ENCODE measurements at places on chromosomes 1 and 21.

- DNase-seq = no peak
These were observed 61.9 kb downstream of the CD34 start for GRCh38 chr1:207849016-207849415.

DNA sequence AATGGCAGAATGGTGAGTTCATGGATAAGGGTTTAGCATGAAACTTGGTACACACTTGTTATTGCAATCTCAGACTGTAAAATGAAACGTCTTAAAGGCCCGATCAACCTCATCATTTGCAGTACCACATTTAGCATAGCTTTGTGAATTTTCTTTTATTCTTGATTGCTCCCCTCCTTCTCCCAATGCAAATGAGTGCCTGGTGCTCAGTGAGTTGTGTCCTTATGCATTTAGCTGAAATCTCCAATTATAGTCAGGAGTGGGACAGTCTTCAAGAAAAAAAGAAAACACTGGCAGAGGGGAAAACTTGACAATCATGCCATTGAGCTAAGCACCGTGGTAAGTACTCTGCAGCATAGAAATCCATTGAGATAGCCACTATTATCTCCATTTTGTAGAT, 161.0 kb upstream of the HMCN1 start:
- DNase-seq = no peak

GRCh38 chr1:28176492-28177470, at the start of gene PTAFR:
Gene PTAFR (minus strand): TSS chr1:28176690. CDS start chr1:28151021, 25,669 bp downstream.
- no peak for DNase-seq

- DNase-seq = no peak
These were observed 65.6 kb upstream of the GRHL3 start for GRCh38 chr1:24253571-24253970.

GRCh38 chr1:22652881-22653316, at the start of gene C1QB:
Gene C1QB (plus strand): TSS chr1:22653236. CDS start chr1:22659463, 6,227 bp downstream.
- DNase-seq = no peak

GRCh38 chr1:18631496-18632217, 1.0 kb downstream of the PAX7 start:
- no peak for DNase-seq

DNA sequence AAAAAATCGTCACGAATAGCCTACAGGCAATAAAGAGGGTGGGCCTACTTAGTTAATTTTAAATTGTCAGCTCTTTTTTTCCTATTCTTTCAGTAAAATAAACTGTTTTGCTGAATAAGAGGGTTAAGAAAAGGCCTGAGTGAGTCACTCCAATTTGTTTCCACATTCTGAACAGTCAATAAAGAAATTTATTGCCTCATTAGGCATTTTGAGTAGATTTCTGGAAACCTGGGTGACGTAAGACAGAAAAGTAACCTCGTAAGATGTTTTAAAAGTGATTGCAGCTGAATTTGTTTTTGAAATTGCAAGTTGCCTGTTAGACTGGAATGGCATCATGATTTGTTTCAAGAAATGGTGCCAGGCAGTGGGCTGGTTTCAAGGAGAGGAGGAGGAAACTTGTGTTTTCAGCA, 439.3 kb downstream of the USP25 start:
- no peak for DNase-seq

- DNase-seq = no peak
These were observed 81.4 kb downstream of the SMYD2 start for GRCh38 chr1:214362188-214362882.

- DNase-seq = no peak
These were observed 30.7 kb upstream of the AGPAT3 start for GRCh38 chr21:43834146-43834905.

GRCh38 chr1:167412072-167412471, 106.3 kb downstream of the CD247 start:
- DNase-seq = no peak

DNA sequence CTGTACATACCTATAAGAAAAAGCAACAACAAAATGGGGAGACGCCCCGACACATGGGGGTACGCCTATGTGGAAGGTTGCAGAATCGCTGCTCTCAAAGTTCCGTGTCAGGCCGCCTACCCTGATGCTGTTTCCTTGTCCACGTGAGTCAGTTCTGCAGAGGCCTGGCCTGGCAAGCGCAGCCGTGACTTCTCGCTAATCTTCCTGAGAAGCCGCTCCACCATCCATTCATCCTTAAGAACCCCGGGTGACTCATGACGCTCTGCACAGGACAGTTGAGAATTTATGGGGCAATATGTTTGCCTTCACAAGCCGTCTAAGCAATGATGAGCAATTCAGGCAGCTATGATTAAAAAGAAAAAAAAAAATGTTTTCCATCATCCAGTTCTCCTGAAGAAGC, 122.3 kb upstream of the TMPRSS2 start:
- no peak for DNase-seq

DNA sequence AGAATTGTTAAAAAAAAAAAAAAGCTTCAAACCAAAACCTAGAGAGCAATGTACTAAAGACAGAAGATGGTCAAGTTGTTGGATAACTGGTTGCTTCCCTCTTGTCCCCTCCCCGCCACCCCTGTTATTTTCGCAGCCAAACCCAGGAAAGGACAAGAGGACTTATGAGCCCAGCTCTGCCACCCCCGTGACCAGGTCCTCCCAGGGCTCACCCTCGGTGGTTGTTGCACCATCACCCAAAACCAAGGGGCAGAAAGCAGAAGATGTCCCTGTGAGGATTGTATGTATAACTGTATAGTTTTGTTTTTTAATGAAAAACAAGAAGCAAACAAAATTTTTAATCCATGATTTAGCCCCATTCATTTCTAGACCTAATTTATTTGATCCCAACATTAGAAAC, 69.4 kb downstream of the VPS26C start:
- no peak for DNase-seq

DNA sequence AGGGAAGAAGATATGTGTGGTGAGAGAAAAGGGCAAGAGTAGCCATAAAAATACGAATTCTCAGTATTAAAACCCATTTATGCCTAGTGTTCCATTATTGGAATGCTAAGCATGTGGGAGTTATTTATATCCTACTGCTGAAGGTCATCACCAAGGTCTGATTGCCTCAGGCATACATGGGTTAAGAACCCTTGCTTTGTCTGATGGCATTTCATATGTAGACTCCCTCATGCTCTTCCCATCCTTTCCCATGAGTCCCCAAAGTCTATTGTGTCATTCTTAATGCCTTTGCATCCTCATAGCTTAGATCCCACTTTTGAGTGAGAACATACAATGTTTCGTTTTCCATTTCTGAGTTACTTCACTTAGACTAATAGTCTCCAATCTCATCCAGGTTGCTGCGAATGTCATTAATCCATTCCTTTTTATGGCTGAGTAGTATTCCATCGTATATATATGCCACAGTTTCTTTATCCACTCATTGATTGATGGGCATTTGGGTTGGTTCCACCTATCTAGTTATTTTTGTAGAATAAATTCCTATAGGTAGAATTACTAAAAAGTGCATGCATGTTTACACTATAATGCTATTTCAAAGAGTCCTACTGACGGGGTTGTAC, 172.5 kb downstream of the DYRK1A start:
- no peak for DNase-seq

- DNase-seq = no peak
These were observed 198.0 kb downstream of the GRIK3 start for GRCh38 chr1:36836196-36836883.

DNA sequence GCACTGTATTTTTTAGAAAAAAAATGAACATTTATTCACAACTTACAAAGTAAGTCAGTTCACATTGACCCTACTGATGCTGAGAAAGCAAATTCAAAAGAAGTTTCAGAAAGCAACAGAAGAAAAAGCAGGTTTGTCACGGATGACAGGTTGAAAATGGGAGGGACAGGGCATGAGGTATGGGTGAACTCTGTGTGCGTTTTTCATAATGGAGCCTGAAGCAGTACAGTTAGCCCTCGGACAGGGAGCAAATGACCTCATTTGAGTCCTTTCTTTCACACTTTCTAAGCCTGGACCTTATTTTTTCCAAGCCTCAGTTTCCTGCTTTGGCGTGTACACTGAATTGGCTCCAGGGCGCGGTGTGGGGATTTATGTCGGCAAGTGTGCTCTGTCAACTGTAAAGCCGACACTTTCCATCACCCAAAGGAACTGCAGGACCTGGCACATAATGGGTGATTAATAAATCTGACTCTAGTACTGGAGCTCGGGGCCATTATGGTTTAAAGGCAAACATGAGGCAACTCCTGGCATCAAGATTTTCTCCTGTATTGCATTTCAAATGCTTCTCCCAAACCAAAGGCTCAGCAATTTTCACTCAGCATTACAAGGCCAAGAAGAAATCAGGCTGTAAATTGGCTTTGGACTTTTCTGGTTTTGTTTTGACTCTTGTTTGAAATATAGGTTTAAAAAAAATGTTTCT, 345.5 kb upstream of the DUSP10 start:
- DNase-seq = no peak

DNA sequence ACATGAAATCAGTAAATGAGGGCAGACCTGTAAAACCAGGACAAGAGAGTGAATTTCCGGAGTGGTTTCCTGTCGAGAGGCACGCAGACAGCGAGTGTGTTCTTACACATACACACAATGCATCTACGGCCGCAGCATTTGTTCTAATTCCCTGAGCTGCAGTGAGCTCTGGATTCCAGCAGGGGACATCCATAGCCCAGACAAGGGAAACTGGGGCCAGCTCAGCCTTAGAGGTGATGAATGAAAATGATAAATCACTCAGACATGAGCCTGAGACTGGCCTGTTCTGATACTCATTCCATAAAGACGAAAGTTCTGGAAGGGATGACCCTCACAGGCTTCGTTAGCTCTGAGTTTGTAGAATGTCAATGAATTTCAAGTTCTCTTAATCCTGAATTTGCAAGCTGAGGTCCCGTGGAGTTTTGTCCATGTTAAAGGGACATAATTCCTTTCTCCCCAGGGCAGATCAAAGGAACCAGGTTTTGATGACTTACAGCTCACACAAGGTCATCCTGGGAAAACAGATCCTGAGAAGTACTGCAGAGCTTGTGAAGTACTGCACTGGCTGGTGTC, 207.9 kb upstream of the C1orf87 start:
- DNase-seq = peak; percentile 10

DNA sequence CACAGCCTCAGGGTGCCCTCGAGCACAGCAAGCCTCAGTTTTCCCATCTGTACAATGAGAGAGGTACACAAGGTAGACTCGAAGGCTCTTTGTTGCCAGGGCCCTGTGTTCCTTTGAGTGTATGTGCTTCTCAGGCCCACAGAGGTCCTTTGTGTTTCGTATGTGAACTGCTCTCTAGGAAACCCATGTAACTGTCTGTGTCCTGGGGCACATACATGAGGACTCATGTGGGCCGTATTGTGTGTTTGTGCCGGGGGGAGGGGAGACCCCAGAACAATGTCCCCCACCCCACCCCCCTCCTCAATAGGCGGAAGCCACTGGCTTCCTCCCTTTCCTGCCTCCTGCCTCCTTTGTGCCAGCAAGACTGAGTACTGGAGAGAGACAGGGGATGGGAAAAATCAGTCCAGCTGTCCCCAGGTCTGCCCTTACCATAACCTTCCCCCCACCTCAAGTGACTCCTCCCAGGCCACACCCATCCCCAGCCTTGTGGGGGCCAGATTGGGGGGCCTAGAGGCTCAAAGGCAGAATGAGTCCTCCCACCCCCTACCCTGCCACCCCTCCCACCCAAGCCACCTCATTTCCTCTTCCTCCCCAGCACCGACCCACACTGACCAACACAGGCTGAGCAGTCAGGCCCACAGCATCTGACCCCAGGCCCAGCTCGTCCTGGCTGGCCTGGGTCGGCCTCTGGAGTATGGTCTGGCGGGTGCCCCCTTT, at the start of gene TIE1:
Gene TIE1, plus strand, starts transcription at position 605 of the 717 bp plus-strand sequence. Its CDS starts 90 bp downstream, at position 695.
- no peak for DNase-seq

DNA sequence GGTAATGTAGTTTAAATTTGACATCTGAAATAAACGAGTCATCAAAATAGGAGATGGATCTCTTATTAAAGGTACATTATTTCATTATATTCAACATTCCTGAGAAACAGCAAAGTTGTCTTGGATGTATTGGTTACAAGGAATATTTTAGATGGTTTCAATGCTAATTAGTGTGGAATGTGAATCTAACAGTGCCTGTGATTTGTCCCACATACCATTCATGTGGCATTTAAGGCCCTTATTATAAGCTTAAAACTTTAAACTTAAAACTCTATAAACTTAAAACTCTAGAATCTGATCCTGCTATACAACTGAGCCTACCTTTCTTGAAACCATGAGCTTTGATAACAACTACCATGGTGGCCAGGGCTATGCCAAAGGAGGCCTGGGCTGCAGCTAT, at the start of gene KRTAP22-1:
Gene KRTAP22-1, plus strand, starts transcription at position 301 of the 400 bp plus-strand sequence.
- DNase-seq = no peak

- no peak for DNase-seq
These were observed 86.8 kb downstream of the FBXO2 start for GRCh38 chr1:11567244-11568065.

- peak; percentile 33 for DNase-seq
These were observed at the start of gene DHCR24 for GRCh38 chr1:54886724-54887664. Gene DHCR24 (minus strand): TSS chr1:54887195. CDS start chr1:54887119, 76 bp downstream.

DNA sequence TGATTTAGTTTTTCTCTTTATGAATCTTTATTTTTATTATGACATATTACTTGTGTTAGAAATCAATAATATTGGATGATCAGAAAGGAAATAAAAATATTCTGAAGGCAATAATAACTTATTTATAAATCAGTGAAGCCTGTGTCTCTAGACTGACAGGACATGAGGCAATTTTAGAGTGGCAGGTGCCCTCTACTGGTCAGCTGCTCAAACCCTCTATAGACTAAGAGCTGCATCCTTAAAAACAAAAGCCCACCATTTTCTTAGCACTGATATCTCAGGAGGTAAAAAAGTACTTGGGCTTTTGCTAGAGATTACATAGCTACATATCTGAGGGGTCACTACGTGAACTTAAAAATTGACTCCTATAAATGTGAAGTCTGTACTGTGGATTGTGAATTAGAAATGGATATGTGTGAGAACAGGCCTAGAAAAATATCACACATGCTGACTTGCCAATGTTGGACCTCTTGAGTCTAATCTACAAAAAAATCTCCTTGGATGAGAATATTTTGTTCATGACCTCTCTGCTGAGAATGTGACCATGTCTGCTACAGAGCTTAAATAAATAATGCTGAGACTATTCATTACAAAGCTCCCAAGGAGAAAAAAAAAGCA, 597.9 kb upstream of the ADAMTS5 start:
- no peak for DNase-seq

DNA sequence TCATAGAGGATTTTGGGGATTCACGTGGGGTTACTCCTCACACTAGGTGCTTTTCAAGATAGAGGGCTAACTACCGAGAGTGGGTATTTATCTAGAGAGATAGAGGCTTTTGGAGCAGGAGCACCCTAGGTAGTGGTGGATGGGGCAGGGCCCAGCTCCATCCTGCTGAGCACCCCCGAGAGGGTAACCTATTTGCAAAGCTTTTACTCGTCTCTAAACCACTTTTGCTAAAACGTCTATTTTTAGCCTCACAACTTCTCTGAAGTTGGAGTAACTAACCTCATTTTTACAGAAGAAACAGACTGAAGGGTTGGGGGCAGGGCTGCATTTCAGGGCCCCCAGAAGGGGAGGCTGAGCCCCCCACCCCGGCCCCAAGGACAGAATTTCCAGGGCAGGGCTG, 12.3 kb upstream of the PIK3CD start:
- no peak for DNase-seq

- DNase-seq = no peak
These were observed 137.4 kb downstream of the DYRK1A start for GRCh38 chr21:37503848-37504467.

Data from GM12864 (cell line).